ENCODE measurements at places on chromosomes 11 and 22.
A peak's percentile ranks its signal among the peaks of the same experiment; 100 is the strongest.

DNA sequence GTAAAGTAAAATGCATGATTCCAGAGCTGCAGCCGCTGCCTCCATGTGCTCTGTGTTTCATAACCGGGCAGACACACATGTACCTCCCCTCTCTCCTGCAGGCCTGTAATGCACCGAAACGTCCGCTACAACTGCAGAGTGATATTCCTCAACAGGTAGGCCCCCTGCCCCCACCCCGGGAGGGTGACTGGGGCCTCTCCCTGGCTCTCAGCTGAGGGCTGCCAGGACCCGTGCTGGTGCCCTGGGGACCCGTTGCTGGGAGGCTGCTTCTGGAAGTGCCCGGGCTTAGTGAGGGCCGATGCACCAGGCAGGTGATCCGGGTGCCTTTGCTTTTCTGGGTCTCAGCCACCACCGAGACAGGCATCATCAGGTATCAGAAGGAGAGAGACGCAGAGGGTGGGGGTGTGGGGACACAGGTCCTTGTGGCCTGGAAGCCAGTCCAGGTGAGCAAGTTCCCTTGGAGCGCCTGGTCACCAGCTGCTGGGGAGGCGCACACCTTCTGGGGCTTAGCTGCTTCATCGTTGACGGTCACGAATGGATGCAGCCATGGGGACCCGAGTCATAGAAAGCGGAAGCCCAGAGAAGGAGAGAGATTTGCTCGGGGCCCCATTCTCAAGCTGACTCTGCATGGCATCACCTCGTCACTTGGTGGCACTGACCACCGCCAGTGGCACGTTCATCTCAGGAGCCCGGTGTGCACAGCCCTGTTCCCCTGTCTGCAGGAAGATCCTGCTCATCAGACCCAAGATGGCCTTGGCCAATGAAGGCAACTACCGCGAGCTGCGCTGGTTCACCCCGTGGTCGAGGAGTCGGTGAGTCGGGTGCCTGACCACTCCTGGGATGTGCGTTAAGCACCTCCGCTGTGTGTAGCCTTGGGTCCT lies 10.6 kb downstream of the NADSYN1 start:
- DNase-seq = no peak

DNA sequence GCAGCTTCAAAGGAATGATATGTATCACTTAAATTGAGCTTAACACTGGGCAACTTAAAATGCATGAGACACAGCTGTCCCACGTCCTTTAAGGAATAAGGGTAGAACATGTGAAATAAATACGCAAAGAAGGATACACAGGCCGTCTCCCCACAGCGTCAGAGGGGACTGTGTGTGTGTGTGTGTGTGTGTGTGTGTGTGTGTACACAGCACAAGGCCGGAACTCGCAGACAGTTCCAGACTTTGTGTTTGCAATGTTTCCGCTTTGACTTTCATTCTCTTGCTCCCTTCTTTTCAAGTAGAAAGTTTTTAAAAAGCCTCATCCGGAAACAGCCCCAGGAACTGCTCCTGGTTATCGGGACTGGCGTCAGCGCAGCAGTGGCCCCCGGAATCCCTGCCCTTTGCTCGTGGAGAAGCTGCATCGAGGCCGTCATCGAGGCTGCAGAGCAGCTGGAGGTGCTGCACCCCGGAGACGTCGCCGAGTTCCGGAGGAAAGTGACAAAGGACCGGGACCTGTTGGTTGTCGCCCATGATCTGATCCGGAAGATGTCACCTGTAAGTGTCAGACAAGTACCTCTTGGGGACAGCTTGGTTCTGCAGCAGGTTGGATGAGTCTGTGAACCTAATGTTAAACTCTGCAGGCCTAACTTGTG lies 13.3 kb downstream of the FAM118A start:
- DNase-seq = no peak

DNA sequence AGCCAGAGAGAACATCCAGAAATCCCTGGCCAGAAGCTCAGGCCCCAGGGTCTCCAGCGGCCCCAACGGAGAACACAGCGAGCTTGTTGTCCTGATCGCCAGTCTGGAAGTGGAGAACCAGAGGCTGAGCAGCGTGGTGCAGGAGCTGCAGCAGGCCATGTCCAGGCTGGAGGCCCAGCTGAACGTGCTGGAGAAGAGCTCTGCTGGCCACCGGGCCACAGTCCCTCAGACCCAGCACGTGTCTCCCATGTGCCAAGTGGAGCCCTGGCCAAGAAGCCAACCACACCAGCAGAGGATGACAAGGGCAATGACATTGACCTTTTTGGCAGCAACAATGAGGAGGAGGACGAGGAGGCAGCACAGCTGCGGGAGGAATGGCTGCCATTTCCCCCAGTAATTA lies 20.6 kb upstream of the SCGB1D1 start:
- no peak for DNase-seq

- no peak for DNase-seq
Measured at GRCh38 chr11:14267861-14268635, 90.9 kb downstream of the RRAS2 start.

GRCh38 chr22:18968011-18968749 lies 32.1 kb upstream of the PRODH start:
- no peak for DNase-seq

DNA sequence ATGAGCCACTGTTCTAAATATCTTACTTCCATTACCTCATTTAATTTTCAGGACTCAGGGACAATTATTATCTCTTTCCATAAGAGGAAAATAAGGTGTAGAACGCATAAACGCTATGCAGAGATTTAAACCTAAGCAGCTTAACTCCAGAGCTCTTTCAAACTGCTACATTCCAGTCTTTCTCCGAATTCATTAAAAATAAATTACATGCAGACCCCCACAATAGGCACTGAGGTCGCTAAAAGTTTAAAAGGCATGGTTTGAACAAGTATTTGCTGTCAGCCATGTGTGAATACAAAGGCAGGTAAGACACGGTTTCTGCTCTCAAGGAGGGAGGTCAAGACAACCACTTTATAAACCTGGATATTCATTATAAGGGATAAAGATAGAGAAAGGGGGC lies 983 bp downstream of the NARS2 start:
- no peak for DNase-seq

DNA sequence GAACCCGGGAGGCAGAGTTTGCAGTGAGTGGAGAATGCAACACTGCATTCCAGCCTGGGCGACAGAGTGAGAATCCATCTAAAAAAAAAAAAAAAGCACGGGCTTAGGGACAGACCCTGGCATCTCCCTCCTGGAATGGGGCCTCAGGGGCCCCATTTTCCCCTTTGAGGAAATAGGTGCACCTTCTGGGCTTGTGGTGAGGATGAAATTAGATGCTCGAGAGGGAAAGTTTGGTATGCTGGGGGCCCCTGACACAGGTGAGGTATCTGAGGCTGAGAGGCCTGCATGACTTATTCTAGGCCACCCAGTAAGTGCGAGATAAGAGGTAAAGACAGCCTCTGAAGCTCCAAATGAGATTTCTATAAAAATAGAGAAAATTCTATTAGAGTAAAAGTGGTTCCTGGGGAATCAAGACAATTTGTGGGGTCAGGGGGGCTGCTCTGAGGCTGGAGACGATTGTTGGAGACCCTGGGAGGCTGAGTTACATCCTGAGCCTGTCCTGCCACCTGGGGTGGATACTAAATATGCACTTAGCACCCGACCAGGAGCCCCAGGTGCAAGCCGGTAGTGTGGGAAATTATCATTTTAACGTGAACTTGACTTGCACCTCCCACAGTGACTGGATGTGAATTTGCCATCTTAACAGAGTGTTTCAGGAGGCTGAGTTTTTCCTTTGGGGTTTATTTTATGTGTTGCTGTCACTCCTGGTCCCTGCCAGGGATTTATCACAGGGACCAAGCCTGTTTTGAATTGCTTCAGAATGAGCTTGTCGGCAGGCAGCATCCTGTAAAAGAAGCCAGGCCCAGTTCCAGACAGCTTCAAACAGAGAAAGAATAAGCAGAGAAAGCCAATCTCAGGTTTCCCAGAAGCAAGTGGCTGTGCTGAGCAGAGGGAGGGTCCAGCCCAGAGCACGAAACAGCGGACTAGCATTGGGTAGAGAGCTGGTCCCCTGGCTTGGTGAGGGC lies 48.4 kb upstream of the TSKU start:
- no peak for DNase-seq

GRCh38 chr11:47768101-47768612 lies 1.0 kb upstream of the FNBP4 start:
- peak; percentile 17 for DNase-seq

- no peak for DNase-seq
Measured at GRCh38 chr22:33299245-33299956, 241.2 kb upstream of the SYN3 start.

- peak; percentile 41 for DNase-seq
Measured at GRCh38 chr22:40036591-40037225, 42.0 kb downstream of the FAM83F start.

GRCh38 chr22:36563444-36563843 lies 34.5 kb upstream of the EIF3D start:
- no peak for DNase-seq

- no peak for DNase-seq
Measured at GRCh38 chr11:116864531-116864930, 27.1 kb upstream of the APOA1 start.

GRCh38 chr11:64226507-64227051 lies 505 bp downstream of the NUDT22 start:
- DNase-seq = peak; percentile 59

- no peak for DNase-seq
Measured at GRCh38 chr11:73415854-73416615, 39.8 kb downstream of the RELT start.

- no peak for DNase-seq
Measured at GRCh38 chr11:64138398-64138797, 27.5 kb downstream of the MACROD1 start.
